GM12892 (cell line): ENCODE measurements at places on chromosomes 16 and 17.

- DNase-seq: no peak
Observed at GRCh38 chr17:2050300-2051060, 4.4 kb upstream of the HIC1 start.

DNA sequence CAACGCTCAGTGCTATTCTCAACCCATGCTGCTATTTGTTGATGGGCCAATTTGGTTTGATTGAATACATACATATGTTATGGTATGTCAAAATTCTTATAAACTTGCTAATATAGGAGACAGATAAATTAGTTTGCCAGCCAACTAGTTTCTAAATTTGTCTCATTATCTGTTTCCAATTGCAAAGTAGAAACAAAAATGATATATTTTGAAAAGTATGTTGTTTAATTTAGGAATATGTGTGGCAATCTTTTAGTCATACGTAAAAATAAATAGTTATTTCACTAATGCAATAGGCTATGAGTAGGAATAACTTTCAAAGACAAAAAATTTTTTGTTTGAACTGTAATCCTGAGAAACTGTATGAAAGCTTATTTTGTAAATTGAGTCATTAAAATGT lies 210.6 kb upstream of the KCNJ16 start:
- no peak for DNase-seq

- DNase-seq: no peak
Observed at GRCh38 chr16:4317532-4318450, 1.9 kb downstream of the GLIS2 start.

- no peak for DNase-seq
Observed at GRCh38 chr17:48952904-48953303, 8.3 kb upstream of the SNF8 start.

DNA sequence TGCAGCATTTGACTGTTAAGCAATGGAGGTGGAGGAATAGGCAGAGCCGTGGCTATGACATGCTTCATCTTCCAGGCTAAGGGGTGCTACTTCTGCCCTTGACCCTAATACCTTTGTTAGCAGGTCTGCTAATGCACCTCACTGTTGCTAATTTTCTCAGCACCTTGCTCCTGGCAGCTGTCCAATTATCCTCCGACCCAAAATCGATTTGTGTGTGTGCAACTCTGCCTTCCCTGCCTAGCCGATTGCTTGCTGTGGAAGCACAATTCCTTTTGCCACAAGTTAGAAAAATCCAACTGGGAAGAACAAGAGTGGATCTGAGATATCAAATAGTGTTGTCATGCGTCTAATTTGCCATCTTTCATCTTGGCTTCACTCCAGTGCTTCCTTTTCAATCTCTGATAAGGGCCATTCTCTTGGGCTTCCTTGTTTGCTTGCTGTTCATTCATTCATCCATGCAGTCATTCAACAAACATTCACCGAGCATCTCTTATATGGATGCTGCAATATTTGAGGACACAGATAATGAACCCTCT lies 422.8 kb downstream of the RBFOX1 start:
- DNase-seq: no peak

DNA sequence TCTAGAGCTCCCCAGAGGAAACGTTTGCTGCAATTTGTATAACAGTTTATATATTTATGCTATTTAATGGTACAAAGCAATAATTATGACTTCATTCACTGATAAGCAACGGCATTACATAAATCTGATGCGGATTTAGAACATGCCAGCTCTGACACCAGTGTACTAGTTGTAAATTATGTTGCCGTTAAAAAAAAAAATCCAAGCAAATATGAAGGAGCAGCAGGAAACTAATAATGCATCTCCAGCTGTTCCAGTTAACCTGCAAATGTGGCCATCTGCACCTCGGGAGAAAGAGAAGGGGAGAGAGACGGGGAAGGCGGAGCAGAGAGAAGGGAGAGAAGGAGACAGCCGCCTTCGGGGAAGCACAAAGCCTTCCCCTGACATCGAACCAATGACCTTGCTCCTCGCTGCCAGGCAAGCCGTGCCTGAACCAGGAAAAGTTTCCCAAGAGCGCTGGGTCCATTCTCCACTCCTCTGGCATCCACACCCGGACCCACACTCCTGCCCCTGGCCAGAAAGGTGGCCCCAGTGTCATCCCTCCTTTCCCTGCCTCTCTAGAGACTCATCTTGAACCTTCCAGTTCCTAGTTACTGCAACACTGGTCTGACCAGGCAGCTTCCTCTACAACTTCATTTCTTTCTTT lies 174.8 kb downstream of the C16orf78 start:
- no peak for DNase-seq

DNA sequence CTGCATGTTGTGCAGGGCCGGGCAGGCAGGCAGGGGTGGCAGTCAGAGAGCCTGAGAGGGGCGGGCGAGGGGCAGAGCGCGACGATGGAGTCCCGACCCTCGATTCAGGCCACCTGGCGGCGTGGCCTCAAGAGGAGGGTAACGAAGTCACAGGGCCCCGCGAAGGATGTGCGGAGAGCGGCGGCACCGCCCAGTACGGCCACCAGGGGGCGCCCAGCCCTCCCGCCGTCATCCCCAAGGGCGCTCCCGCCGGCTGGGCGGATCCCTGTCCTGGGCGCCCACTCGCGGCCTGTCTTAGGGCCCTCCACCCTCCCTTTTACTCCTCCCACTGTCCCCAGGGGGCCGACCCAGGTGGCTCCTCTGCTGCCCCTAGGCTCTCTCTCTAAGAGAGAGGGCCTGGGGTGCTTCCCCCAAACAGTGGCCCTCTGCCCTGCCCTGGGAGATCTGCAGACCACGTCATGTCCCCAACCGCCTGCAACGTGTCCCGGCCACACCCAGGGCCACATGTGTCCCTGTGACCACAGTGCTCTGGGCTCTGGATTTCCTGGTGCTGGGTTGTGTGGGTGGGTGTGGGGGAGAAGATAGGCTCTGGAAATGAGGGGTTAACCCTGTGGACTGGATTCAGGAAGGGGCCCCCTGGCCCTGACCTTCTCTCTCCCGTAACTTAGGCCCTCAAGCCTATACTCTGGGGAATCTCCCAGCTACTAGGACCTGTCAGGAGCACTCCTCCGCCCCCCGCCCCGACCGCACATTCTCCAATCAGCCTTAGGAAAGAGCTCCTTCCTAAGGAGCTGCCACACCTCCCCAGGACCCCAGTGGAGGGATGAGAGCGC lies 5.9 kb downstream of the DPEP2 start:
- DNase-seq: peak; percentile 82

DNA sequence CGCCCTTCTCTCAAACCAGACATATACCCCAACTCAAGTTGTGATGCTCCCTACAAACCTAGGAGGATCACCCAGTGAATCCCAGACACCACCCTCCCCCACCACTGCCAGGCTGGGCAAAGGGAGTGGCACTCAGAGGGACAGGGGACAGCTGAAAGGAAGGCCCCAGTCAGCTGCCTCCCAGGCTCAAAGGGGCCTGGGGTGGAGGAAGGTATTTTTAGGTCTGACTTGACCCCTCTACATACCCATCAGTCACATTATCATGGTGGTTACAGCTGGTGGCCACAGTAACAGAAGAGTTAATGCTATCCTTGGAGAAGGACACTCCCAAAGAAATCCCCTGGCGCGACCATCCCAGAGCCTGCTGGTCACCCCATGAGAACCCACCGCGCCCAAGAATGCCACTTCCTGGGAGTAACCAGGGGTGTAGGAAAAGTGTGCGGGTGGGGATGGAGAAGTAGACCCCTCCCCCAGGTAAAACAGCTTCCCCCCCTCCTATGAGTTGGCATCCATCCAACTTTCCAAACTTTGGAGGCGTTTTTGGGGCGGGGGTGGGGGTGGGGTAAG lies 1.1 kb downstream of the CACNB1 start:
- DNase-seq: no peak

- DNase-seq: no peak
Observed at GRCh38 chr17:63623786-63624530, 1.7 kb downstream of the MAP3K3 start.

DNA sequence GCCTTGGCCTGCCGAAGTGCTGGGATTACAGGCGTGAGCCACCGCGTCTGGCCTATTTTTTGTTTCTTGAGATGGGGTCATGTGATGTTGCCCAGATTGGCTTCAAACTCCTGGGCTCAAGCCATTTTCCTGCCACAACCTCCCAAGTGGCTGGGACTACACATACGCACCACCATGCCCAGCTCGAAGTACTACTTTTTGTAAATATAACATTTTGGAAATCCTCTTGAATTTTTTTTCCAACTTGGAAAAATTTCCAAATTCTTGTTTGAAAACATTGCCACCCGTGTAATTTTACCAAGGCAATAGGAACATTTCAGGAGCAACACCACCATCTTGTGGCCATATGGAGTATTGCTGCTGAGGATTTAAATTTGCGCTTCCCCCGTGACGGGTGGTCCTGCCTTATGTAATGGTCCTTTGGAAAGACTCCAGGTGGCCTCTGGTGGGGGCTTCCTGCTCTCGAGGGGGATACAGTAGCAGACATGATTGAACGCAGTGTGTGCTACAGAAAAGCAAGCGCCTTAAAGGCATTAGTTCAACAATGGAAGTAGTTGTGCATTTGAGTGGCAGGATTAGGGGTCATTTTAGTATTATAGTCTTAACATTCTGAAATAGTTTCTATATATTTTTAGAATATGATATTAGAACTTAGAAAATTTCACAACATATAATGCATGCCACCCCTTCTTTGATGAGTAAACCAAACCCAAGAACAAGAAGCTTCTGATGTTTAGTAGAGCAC lies 8.0 kb downstream of the FLYWCH1 start:
- no peak for DNase-seq

- no peak for DNase-seq
Observed at GRCh38 chr17:67215991-67216421, 29.0 kb downstream of the HELZ start.

GRCh38 chr17:17348872-17349723 lies 45.9 kb downstream of the NT5M start:
- no peak for DNase-seq

GRCh38 chr17:46719891-46720290 lies 98.6 kb downstream of the WNT3 start:
- DNase-seq: no peak

GRCh38 chr17:10792151-10792550 lies 11.7 kb downstream of the TMEM238L start:
- DNase-seq: no peak

GRCh38 chr17:18040261-18040858 lies 1.2 kb downstream of the GID4 start:
- no peak for DNase-seq

DNA sequence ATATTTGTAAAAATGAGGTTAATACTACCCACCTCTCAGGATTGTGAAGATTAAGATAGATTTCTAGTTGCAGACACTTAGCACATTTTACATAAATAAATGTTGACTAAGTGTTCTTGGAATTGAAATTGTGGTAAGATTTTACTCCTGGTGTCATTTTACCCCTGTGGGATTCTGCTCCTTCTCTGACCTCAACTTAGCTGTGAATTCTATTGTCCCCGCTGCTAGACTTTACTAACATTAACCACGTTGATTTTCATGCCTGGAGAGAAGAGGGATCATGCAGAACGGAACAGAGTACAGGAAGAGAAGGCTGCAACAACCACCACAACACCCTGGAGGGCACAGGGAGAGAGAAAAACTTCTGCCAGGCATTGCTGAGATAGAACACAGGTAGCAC lies 2.1 kb upstream of the TOM1L1 start:
- no peak for DNase-seq

DNA sequence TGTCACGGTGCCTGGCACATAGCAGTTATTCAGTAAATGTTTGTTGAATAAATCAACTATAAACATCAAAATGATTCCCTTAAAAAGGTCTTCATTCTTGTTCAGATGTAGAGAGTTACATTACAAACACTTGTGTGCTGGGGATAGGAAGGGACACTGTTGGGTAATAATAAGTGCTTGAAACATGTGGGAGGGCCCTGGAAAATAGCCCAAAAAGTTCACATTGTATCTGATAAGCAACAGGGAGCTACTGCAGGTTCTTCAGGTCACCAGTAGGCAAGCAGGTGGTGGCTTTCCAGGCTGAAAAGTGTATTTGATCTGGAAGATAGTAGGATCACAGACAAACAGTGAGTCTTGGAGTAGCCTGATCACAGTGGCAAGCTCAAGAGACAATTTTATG lies 19.0 kb upstream of the ZNF652 start:
- no peak for DNase-seq

- DNase-seq: no peak
Observed at GRCh38 chr17:73534209-73534909, 109.9 kb downstream of the SDK2 start.

- DNase-seq: no peak
Observed at GRCh38 chr16:79349803-79350202, 250.7 kb downstream of the MAF start.

DNA sequence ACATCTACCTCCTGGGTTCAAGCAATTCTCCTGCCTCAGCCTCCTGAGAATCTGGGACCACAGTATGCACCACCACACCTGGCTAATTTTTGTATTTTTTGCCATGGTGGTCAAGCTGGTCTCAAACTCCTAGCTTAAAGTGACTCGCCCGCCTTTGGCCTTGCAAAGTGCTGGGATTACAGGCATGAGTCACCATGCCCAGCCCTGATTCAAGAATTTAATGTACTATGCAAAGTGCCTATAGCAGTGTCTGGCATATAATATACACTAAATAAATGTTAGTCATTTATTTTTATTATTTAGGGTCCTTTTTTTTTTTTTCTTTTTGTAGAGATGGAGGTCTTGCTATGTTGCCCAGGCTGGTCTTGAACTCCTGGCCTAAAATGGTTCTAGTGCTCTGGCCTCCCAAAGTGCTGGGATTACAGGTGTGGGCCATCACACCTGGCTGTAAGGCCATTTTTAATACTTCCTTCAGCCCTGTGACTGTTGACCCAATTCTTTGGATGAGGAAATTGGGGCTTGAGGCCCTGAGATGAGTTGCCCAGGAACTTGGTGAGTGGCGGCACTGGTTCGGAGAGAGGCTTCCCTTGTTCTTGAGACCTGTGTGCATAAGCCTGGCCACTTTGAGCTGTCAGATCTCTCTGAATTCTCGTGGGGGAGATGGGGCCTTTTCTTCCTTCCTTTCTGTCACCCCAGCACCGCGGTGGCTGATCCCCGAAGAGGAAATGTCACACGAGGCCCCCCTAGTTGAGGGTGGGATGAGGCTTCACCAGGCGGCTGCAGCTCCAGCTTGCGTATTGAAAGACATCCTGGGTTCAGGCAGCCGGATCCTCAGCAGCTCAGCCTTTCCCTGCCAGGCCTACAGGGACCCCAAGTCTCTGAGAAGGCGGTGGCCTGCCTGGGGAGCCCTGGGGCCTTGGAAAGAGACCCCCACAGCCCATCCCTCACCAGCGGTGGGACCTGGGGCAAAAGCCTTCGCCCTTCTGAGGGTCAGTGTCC lies 38.7 kb downstream of the LAT start:
- DNase-seq: no peak

- DNase-seq: no peak
Observed at GRCh38 chr17:70187383-70187782, 18.1 kb downstream of the KCNJ2 start.
